Activated T-helper 9 cell treated with anti-CD3 and anti-CD28 coated beads, Interleukin-2, amount 50 U/mL, for 16 hours (primary cell): ENCODE measurements at places on chromosomes 3 and 15.

DNA sequence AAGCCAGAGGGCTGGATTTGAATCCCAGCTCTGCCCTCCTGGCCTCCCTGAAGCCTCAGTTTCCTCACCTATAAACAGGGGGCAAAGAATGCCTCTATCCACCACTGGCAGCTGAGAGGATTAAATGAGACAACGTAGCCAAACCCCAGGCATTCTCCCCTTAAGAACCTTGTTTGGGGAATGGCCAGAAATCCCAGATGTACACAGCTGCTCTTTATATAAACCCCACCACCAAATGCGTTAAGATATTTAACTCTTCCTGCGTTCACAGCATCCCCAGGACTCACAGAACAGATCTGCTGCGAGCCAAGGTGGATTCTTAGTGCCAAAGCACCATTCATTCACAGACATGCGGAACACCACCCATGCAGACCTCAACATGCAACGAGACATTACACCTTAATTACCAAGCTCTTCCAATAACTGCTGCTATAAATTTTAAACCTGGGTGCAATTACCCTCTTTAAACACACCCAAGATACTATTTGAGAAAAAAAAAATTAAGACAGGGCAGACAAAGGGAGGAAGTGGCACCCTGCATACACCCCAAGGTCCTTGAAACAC is 5.2 kb downstream of the TLE3 start:
- DNase-seq, result no peak

- no peak for DNase-seq
Measured at GRCh38 chr3:16289144-16289889, 24.3 kb downstream of the OXNAD1 start.

GRCh38 chr3:167318996-167319615 is 61.0 kb downstream of the ZBBX start:
- no peak for DNase-seq

DNA sequence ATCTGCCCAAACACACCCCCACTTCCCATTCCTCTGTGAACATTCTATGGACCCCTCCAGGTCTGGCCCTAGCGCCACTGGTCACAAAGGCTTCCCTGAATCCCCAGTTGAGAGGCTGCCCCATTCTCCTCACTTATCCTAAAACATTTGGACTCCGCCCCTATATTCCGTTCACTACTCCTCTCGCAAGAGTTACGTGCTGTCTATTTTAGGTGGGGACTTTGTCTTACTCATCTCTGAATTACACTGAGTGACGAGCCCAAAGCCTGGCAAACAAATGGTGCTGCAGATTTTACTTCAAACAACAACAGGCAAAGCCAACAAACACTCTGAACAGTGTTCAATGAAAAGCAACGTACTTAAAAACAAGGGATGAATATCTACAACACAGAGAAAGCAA is 14.5 kb downstream of the PCSK6 start:
- DNase-seq, result no peak

- no peak for DNase-seq
Measured at GRCh38 chr3:170499562-170500156, 81.0 kb downstream of the CLDN11 start.
